ENCODE measurements at places on chromosomes 13 and 19. TPM values are rescaled to one million over a fixed set of nuclear protein-coding genes. Genes with fewer than 3 reads are reported as not detected.

DNA sequence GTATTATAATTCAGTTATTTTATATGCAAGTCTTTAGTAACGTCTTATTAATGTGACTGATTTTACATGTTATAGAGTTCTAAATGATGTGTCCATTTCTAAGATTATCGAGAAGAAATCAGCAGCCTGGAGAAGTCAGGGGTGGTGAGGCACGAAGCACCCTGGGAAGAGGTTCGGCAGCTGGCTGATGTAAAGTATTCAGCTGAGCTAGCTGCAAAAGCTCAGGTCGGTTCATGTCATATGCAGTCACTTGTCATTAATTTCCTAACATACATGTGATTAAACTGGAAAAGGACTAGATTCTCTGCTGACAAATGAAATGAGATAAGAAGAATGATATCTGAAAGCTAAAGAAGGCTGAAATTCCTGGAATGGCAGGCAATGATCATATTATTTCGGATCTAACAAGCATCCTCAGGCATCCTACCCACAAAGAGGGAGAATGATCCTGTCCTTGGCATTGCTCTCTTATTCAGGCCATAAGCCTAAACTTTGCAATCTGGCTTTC, 383.0 kb upstream of the SLITRK1 start:
- DNase-seq: no peak

DNA sequence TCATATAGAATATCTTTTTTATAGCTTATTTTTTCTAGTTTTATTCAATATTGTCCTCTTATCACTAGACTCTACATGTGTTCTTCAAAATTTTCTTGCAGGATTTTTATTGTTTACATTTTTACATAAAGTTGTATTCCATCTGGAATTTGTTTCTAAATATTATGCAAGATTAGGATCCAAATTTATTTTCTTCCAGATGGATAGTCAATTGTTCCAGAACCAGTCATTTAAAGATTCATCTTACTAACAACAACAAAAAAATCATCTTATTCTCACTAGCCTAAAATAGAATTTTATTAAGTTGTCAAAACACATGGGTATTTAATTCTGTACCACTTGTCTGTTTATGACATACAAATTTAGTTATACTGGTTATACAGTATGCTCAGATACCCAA, 390.4 kb upstream of the GPC6 start:
- DNase-seq: no peak

The PCSK4 gene
- 0.49 TPM for total RNA-seq

GRCh38 chr13:39777527-39778061, 122.1 kb downstream of the COG6 start:
- DNase-seq: peak; percentile 28

DNA sequence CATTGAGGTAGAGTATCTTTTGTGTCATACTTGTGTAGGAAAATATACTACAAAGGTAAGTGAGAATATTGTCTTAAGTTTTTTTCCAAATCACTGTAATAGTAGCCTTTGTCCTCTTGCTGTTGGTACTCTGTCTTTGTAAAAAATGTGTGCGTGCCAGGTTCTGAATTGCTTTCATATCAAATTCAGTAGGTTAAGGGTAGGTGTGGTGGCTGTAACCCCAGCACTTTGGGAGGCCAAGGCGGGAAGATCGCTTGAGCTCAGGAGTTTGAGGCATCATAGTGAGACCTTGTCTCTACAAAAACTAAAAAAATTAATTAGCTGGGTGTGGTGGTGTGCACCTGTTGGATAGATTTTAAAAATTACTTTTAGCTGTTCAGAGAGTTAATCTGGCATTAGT, 46.6 kb downstream of the GARRE1 start:
- DNase-seq: no peak

The MEGF8 gene
- total RNA-seq: 7.6 TPM

The NUDT15 gene
- total RNA-seq: 22.0 TPM

DNA sequence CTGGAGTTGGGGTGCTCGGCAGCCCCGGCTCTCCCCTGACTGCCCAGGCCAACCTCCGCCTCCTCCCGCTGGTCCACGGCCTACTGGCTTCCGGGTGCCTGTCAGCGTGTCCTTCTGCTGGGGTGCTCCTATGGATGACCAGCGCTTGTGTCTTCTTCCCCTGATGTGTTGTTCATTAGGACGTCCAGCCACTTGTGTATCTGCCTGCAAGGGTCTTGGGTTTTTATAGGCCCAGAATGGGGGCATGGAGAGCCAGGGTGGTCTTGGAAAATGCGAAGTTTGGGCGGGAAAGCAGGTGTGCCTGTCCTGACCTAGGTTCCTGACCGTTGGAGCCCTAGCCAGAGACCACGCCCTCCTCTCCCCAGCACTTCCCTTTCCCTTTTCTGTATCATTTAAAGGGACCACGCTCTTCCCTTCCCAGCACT, 139.8 kb downstream of the SLITRK5 start:
- no peak for DNase-seq

DNA sequence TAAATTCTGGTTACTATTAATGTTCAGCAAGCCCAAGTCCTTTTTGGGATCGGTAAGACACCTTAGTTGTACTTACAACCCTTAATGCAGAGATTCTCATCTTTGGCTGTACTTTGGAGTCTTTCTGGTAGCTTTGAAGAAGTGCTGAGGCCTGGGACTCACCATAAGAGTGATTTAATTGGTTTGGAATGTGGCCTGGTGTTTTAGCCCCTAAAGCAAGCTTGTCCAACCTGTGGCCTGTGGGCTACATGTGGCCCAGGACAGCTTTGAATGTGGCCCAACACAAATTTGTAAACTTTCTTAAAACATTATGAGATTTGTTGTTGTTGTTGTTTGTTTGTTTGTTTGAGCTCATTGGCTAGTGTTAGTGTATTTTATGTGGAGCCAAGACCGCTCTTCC, 215.3 kb downstream of the ZIC5 start:
- DNase-seq: no peak

GRCh38 chr19:42370068-42370520, 20.0 kb downstream of the CNFN start:
- DNase-seq: no peak

The KLK4 gene
- total RNA-seq: not detected

All from activated T-cell treated with anti-CD3 and anti-CD28 coated beads, Interleukin-2, amount 50 U/mL, for 4 hours (primary cell).